ENCODE measurements at places on chromosomes 1 and 21. TPM values are rescaled to one million over a fixed set of nuclear protein-coding genes. Genes with fewer than 3 reads are reported as not detected.

DNA sequence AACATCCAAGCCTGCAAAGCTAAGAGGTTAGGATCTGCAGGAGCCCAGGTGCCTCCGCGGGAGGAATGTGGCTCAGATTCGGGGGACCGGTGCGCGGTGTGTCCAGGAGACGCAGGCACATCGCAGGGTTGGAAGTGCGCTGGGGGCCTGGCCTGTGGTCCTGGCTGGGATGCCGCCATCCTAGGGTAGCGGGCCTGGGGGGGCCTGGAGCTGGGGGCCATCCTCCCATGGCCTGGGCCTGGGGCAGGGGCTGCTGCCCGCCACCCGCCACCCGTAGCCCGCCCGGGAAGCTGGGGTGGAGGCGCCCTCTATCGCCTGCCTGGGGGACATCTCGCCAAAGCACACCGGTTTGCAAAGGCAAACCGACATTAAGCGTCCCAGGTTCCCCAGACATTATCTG is 170.6 kb upstream of the ARHGEF16 start:
- DNase-seq: no peak

- DNase-seq: no peak
Measured at GRCh38 chr1:53288002-53288789, 39.7 kb downstream of the LRP8 start.

GRCh38 chr1:221162939-221163338 is 283.7 kb downstream of the HLX start:
- DNase-seq: no peak

DNA sequence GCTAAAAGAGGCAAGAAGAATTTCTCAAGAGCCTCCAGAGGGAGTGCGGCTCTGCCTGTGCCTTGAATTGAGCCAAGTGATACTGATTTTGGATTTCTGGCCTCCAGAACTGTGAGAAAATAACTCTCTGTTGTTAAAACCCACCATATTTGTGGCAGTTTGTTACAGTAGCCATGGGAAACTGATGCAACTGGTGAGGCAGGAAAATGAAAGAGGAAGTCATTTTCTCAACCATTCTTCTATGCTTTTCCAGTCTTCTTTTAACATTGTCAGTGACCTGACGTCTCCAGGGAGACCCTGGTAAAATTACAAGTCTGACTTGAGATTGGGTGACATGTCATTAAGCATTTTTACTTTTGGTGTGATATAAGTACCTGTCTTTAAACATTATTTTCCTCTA is 5.8 kb downstream of the OR6P1 start:
- no peak for DNase-seq

DNA sequence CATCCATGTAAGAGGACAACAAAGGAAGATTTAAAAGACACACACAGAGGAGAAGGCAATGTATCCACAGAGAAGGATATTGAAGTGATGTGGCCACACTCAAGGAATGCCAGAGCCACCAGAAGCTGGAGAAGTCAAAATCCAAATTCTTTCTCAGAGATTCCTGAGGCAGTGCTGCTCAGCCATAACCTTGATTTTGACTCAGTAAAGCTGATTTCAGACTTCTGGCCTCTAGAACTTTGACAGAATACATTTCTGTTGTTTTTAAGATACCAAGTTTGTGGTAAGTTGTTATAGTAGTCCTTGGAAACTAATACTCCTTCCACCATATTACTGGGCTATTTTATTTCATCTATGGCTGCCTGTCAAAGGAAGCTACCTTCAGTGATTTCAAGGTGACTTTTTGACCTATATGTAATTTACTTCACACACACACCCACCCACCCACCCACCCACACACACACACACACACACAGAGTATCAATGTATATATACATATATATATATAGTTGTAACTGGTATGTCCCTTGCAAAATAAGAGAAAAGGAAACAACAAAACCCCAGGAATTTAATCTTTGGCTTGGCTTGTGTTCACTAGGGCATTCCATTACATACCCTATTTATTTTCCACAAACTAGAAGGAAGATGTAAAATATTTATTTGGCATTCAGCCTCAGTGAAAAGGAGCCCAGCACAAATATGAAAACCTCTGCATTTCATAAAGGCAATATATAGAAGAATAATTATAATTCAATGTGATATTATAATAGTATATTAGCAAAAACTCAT is 142.1 kb upstream of the PTGFR start:
- no peak for DNase-seq

DNA sequence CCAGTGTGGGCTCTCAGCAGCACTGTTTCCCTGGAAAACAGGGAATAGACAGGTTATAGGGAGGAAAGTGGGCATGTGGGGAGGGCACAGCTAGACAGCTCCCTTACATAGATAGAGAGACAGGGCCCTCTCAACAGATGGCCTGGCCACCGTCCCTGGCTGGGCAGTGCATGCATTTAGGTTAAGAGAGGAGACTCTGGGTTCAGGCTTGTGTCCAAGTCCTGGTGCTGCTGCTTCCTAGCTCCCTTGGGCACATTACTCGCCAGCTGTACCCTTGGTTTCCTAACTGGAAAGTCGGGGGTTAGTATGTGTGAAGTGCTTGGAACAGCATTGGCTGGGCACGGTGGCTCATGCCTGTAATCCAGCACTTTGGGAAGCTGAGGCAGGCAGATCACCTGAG is 9.1 kb downstream of the PLOD1 start:
- no peak for DNase-seq

Gene HPDL
- not detected for total RNA-seq

- no peak for DNase-seq
Measured at GRCh38 chr21:14926186-14926585, 138.6 kb downstream of the NRIP1 start.

GRCh38 chr1:42258218-42258617 is 76.8 kb downstream of the FOXJ3 start:
- DNase-seq: no peak

DNA sequence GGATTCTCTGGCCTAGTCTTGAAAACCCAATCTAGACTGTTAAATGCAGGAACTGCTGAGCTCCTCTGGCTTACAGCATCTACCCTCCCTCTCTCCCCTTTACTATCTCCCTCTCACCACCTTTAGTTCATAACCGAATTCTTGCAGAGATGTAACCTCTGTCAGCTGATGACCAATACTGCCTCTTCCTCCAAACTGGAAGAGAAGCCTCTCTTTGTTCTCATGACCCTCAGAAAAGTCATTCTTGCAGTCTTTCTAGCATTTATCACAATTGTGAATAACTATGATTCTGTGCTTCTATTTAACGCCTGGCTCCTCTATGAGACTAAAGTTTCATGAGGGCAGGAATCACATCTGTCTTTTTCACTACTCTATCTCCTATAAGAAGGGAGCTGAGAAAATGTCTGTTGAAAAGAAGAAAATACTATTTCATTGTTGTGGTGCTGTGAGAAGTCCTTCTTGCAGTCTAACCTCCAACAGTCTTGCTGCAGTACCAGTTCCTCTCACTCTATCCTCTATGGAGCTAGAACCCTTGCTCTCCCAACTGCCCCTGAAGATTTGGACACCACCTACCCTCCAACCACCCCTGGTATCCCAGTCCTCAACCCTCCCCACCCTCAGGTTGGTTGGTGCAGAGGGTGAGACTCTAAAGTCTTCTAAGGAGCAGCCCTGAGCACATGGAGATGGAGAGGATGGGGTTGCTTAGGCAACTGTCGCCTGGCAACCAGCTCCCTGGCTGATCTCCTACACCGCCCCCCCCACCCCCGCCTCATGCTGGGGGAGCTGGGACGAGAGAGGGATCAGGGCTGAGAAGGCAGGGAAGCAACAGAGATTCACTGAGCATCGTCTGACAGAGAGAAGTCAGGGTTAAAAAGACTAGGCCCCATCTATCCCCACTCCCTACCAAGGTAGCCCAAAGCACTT is 13.9 kb downstream of the MEF2D start:
- no peak for DNase-seq

GRCh38 chr1:30313176-30313575 is 410.2 kb downstream of the MATN1 start:
- no peak for DNase-seq

DNA sequence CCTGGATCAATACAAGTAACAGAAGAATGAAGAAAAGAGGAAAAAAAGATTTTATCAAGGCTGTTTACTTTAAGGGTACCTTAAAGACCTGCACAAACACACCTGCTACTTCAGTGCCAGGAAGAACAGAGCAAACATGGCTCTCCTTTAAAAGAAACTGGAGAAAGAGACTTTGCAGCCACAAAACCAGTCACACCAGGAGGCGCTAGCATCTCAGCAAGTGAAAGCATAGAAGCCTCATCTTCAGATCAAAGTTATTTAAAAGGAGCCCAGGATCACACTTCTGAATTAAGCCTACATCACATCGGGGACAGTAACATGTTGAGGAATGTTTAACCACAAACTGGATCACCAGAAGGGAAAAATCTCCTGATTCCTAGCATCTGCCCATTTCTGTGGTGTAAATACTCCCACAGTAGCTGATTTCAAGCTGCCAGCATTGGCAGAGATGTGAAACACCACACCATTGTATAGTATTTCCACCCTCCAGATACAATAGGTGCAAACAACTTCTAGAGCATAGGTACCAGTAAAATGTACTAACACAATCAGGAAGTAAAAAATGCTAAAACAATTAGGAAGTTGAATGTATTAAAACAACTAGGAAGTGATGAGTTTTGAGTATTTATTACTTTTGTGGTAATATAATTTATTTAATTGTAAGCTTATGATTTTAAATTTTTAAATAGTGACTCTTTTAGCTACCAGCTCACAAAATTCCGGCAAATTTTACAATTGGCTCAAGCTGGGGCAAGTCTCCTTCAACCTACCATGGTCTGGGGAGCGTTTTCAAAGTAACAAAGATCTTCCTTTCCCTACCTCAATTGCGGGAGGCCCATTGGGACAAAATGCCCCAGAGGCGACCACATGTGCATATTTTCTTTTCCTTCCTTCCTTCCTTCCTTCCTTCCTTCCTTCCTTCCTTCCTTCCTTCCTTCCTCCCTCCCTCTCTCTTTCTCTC is 105.3 kb upstream of the CLDN14 start:
- no peak for DNase-seq

DNA sequence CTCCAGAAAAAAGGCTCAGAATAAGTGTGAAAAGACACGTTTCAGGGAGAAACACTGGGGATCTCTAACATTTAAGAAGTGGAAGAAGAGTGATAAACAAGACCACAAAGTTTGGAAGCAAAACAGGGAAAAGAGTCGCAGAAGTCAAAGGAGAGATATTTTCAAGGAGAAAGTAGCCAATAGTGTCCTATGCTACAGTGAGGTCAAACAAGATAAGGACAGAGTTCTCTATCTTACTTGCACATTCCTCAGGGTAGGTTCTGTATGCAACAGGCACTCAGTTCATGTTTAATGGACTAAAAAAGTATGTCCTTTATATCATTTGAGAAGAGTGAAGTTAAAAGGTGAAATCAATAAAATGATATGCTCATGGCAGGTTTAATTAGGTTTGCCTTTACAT is 13.8 kb upstream of the EDEM3 start:
- no peak for DNase-seq
